ENCODE measurements at places on chromosomes 6 and 20.

- no peak for DNase-seq
Measured at GRCh38 chr6:80579391-80580023, 473.0 kb downstream of the BCKDHB start.

DNA sequence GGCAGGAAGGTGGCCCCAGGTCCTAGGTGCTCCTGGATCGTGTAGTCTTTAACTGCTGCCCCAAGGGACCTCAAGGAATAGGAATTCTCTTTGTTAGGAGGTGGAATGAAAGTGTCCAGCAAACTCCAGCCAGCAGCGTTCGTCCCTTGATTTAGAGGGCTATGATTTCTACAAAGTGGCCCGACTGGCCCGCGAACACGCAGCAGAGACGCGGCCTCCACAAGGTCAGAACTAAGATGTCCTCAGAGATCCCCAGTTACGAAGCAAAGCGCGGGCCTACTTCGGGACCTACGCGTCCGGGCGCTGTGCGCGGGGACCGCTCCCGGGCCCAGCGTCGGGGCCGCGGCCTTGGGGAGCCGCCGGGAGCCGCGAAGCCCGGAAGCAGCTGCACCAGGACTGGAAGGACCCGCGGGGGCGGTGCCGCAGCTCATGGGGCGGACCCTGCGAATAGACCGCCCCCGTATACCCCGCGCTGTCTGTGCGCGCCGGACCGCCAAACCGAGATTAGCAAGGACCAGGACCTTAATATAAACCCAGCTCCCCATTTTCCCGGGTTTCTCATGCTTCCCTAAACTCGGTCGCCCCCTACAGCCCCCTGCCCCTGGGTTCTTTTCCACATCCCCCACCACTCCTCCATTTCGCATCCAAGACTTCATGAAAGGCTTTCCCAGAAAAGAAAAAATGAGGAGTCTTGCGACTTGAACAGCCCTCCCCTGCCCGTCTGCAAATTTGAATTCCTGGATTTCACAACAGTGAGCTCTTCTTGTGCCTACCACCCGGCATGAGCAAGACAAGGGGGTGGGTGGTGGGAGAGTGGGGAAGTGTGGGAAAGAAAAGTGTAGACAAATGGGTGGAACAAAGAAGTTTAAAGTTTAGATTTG, at the start of gene C6orf47:
TSS of gene C6orf47 (minus strand) at position 398 of the 881 bp plus-strand sequence. CDS start 831 bp downstream, outside the sequence.
- DNase-seq: no peak

- no peak for DNase-seq
Measured at GRCh38 chr6:141501616-141502015, 631.1 kb upstream of the GJE1 start.

- DNase-seq: no peak
Measured at GRCh38 chr20:18403269-18403668, 63.6 kb downstream of the DZANK1 start.

DNA sequence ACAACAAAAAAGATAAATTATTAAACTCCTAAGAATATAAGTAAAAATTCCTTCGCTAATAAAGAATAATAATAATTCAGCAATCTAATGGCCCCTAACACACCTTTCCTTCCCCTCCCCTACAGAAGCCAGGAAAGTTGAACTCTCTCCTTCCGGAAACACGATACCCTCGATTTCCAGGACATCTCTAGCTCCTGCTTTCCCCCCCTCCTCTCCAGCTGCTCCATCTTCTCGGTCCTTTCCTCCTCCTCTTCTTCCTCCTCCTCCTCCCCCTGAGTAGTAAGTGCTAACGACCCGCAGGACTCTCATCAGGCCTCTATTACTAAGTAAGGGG, 603 bp downstream of the TASP1 start:
- DNase-seq: no peak

- DNase-seq: no peak
Measured at GRCh38 chr20:59575653-59576052, 28.7 kb upstream of the PHACTR3 start.

DNA sequence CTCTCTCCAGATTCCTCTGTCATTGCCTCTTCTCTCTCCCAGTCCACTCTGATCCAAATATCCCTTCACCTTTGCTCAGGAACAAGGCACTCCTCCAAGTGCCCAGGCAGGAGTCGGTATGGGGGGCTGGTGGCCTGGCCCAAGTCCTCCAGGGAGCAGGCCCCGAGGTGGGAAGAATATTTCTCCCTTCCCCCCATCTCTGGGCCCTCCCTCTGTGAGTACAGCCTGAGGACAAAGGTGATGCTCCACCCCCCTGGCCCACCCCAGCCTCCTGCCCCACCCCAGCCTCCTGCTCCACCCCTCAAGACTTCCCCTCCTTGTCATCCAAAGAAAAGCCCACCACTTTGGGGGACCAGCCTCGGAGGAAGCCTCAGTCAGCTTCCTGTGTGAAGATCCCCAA, 96.9 kb downstream of the NCR2 start:
- no peak for DNase-seq

GRCh38 chr6:5270093-5270680, 8.9 kb downstream of the FARS2 start:
- no peak for DNase-seq

DNA sequence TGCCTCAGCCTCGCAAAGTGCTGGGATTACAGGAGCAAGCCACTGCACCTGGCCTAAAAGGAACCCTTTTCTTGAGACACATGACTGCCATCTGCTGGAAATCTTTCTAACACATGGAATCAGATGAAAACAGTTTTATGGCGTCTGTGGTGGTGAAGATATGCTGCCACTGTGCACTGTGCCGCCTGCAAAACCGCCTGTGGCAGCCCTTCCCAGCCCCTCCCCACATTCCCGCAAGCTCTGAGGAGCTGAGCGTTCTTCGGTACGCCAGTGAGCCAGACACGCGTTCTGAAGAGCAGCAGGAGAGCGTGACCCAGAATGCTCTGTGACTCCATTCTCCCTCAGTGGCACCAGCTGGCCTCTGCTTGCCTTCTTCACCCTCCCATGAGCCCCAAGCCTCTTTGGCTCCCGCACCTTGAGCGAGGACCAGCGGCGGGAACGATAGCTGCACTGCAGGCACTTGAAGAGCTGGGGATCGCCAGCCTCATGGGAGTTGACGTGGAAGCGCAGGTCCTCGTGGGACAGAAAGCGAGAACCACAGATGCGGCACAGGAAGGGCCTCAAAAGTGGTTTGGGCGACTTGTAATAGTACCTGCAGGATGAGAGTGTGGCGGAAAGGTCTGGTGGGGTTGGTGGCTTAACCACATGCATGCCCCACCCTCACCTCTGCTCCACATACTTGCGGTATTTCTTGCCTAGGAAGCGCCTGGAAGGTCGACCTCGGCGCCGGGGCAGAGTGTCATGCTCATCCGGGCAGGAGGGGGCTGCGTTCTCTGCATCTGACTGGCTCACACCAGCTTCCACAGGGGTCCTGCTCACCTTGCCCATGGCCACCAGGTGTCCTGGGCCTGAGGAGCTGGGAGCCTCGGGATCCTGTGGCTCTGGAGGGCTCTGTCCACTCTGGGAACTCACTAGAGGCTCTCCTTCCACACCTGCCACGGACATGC, 8.7 kb downstream of the ZNF335 start:
- DNase-seq: no peak

DNA sequence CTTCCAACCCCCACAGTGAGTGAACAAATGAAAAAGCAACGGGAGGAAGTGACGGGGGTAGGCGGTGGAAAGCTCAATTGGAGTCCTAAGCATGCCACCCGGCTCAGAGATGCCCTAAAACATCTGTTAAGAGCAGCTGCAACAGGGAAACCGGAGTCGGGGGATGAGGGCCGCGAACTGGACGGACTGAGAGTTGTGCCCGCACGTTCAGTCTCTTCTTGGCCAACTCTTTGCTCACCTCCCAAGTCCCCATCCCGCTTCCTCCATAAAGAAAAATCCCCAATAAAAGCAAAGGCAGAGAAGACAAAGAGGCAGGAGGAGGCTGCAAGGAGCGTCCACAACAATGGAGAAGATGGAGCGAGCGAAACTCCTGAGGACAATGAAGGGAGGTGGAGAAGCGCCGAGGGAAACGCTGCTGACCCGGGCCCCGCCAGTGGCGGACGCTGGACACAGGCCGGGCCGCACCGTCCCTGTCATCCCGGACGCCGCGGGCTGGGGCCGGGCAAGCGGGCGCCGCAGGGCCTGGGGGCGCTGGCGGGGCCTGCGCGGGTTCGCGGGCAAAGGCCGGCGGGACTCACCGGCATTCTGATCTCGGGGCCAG, 600 bp downstream of the SEC63 start:
- DNase-seq: no peak

DNA sequence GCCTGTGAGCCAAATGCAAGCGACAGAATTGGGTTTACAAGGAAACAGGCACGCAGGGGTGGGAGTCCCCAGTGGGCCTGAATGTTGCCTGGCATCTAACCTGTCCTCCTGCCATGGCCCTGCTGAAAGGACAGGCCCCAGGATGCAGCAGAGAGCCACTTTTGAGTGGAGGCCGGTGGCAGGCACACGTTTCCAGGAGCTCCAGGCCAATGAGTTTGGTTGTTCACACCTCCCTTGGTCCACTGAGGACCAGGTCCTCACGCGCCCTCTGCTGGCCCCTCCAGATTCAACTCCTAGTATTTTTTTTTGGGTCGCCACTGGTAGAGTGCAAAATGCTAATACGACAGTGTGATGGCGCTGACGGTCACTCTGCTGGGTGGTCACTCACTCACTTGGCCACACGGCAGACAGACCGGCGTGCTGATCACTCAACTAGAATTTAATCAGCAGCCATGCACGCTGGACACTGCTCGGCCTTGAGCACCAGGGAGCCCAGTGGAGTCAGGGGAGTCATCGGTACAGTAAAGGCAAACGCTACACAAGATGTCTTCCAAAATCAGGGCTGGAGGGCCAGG, 81.7 kb upstream of the NFATC2 start:
- DNase-seq: no peak

DNA sequence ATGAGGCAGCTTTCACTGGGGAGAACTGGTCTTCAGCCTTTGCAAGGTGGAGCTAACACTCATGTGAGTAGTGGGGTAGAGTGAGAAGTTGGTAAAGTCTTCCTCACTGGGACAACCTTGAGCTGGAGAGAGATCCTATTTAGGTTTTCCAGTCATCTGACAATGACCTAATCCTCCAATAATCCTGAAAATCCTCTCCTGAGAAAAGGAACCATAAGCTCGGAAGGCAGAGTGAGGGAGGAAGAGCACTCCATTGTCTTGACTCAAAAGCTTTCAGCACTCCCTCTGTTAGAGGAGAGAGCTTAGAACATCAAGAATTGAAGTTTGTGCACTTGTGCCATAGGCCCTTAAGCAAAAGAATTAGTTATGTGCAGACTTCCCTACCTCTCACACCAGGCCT, 77.8 kb downstream of the TRAM2 start:
- DNase-seq: no peak

- no peak for DNase-seq
Measured at GRCh38 chr6:76810286-76810685, 653.0 kb downstream of the HTR1B start.

GRCh38 chr6:54441687-54442248, 133.5 kb downstream of the TINAG start:
- DNase-seq: no peak

GRCh38 chr6:100503043-100503705, 38.5 kb upstream of the SIM1 start:
- DNase-seq: no peak

DNA sequence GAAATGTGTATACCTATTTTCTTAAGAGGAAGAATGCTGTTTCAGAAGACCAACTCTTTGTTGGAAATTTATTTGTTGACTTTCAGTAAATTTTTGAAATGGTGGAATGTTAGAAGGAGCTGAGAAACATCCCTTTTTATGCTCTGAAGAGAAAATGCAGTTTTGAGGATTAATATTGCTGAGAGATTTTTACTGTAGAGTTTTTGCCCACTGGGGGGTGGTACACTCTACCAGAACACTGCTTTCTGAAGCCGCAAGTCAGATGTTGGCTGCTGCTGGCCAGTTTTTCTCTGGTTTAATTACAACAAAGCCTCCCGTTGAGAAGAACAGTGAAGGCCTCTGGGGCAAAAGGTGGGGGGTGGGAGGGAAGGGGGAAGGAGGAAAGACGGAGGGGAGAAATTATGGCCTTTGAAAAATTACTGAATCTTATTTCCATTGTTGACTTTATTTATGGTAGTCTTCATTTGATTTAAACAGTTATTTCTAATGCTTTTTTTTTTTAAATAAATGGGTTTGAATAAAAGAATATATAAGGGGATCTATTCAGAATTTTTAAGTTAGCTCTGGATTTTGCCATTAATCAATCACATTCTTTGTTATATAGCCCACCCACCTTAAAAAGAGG, 3.0 kb downstream of the FLRT3 start:
- no peak for DNase-seq

DNA sequence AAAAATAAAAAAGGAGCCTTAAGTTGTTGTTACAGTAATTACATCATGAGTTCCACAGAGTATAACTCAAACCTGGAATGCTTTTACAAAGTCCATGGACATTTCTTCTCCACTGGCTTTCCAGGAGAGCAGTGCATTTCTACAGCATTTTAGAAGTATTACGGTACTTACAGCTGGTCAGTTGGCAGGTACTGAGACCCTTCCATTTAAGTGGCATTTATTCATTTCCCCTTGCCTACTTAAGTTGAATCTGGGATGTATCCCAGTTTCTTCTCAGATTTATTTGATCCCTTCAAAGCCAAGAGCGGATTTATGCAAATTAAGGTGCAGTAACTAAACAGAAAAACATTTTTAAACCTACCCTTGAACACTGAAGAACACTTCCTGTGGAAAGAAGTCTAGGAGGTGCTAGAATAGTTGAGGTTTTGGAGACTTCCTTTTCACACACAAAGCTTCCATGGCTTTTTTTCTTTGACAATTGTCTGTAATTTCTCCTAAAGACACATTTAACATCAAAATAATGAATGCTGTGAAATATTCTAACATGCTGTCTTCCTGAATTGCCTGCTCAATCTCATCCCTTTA, 3.4 kb downstream of the PRDM13 start:
- no peak for DNase-seq

- no peak for DNase-seq
Measured at GRCh38 chr6:66128656-66129055, 421.6 kb upstream of the EYS start.

DNA sequence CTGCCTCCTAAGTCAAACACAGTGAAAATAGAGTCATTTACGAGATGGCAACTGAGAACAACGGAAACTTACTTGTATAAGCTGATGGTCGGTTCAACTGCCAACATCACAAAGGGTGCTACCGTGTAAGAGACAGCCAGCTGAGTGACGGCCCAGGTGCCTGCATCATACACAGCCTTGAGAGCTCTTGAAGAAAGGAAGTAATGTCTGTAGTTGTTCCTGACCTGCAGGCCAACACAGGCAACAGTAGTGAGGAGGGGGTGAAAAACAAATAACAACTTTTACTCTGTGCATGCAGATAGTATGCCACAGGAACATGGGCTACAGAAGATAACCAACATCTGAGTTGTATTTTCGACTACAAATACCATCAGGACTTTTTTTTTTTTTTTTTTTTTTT, 102.7 kb downstream of the MBOAT1 start:
- DNase-seq: no peak

GRCh38 chr6:169106176-169106575, 147.5 kb downstream of the THBS2 start:
- DNase-seq: no peak

DNA sequence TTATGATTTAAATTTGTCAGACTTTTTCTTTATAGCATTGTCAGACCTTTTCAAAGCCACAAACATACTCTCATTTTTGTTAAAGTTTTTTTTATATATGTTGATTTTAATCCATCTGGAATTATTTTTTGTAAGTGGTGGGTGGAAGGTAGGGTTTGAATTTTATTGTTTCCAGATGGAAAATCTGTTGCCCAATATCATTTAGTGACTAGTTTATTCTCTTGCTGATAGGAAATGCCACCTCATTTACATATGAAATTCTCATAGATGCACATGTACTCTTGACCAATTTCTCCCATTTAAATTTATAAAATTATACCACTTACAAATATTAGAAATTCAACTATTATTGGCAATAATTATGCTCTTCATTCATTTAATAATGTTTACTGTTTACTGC, 52.1 kb upstream of the PLCB1 start:
- no peak for DNase-seq

- DNase-seq: no peak
Measured at GRCh38 chr6:15734118-15734897, 71.5 kb upstream of the DTNBP1 start.
